ENCODE measurements at places on chromosomes 3 and 15.
A peak's percentile ranks its signal among the peaks of the same experiment; 100 is the strongest.

- DNase-seq, result no peak
Observed at GRCh38 chr3:133361435-133361834, 38.4 kb upstream of the BFSP2 start.

GRCh38 chr3:178707311-178708031 lies 171.2 kb downstream of the KCNMB2 start:
- no peak for DNase-seq

GRCh38 chr15:57236561-57237300 lies 139.6 kb upstream of the CGNL1 start:
- no peak for DNase-seq

DNA sequence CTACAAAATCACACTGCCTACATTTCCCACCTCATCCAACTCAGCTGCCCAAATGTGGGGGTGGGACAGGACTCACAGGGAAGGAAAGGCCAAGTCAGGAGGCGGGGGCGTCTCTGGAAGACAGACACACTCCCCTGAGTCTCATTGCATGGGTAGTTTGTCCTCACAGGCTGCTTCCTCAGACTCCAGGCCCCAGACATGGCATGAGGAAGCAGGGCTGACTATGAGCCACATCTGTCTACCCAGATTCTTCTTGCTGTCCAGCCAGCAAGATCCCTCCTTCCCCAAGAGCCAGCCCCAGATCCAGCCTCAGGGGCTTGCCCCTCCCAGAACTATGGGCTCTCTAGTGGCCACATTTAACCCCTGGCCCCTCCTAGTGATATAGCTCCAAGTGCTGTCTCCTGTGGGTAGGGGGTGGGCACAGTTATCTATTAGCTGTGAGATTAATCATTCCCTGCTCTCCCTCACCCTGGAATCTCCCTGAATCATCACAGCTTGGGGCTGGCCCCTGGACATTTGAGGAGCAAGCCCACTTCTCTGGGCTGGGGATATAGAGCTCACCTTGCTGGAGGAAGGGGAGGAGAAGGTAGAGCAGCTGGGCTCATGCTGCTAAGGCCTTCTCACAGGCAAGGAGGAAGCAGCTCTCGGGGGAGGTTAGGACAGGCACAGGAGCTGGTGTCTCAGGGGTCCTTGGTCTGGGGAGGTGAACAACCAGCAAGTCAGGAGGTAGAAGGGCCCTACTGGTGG lies 2.1 kb upstream of the CCDC33 start:
- DNase-seq, result no peak

DNA sequence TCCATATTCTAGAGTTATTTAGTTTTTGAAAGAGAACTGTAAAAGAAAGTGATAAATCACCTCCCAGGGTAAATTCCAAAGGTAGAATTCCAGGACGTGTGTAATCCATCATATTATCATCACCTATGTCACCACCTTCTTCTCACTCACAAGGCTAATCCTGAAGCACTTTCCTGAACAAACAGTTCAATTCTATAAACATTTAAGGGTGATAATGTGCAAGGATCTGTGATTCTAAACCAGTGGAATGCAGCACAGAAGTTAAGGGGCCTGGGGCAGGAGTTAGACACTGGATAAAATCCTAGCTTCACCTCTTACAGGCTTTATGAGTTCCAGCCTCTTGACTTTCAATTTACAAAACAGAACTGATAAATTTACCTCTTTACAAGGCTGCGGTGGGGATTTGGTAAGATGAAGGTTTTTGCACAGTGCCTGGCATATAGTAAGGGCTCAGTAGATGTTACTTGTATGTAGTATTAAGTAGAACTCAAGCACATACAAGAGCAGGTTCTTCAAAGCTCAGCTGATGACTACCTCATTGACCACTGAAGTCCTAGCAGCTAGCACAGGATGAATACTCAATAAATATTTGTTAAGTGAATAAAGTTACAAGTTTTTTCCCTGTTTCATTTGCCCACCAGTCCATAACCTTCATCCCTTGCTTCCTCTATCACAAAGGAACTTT lies 47.3 kb upstream of the CCDC80 start:
- DNase-seq, result peak; percentile 87

DNA sequence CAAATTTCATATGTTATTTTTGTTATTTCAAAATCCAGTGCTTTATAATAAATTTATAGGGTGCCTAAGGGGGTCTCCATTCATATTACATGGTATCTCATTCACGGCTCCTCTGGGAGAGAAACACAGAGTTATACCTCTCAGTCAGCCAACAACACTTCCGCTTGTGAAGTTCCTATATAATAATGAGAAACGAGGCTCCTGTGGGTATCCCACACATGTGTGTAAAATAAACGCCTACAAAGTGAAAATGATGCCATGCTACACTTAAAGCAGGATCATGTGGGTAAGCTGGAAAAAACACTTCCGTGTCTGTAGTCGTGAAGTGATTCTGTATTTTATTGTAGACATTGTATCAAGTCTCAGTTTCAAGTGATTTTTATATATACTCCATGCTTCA lies 218.8 kb upstream of the ICE2 start:
- no peak for DNase-seq

GRCh38 chr15:80549654-80550053 lies 145.5 kb upstream of the ABHD17C start:
- DNase-seq, result peak; percentile 74

DNA sequence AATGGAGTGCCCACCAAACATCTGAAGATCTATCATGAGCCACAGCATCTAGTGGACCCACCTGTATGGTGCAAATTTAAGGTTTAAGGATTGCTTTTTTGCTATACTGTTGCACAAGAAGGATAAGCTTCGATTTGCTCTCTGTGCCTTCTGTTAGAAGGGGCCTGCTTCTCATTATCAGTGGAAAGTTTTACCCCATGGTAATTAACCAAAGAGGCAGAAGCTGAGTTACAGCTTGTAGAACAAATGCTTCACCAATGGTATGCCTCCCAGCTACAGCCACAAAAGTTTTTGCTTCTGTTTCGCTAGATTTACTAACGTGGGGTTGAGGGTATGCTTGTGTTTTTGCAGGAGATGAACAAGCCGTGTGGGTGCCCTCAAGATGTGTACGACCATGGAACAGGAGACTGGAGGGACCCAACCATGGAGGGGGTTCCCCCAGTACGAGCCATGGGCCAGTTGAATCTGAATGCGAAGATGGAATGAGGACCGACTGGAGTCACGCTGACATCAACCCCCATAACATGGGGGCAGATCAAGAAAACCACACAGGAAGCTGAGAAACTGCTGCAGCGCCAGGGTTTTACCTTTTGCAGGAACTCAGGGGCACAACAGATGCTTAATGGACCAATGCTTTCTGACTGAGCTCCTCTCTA lies 43.5 kb downstream of the ACAD9 start:
- DNase-seq, result no peak

DNA sequence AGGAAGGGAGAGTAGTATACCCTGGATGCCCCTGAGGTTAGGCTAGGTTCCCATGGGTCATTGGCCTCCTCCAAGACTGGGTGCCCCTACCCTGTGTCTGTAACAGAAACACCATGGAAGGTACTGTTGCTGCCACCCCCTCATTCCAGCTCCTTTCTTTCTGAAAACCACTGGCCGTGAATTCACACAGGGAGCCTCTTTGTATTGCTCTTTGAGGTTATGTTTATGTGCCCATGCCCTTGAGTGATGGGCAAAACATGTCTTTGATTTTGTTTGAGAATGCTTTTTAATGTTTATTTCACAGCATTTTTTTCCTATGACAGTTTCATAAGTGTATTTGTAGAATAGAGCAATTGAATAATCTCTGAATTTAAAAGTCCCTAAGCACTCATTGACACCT lies 79.7 kb downstream of the RARB start:
- DNase-seq, result no peak

GRCh38 chr15:79066391-79067071 lies 24.0 kb downstream of the RASGRF1 start:
- no peak for DNase-seq

GRCh38 chr15:45199136-45199810 lies 11.5 kb upstream of the SHF start:
- no peak for DNase-seq

- DNase-seq, result no peak
Observed at GRCh38 chr15:98773616-98774015, 125.3 kb downstream of the IGF1R start.

DNA sequence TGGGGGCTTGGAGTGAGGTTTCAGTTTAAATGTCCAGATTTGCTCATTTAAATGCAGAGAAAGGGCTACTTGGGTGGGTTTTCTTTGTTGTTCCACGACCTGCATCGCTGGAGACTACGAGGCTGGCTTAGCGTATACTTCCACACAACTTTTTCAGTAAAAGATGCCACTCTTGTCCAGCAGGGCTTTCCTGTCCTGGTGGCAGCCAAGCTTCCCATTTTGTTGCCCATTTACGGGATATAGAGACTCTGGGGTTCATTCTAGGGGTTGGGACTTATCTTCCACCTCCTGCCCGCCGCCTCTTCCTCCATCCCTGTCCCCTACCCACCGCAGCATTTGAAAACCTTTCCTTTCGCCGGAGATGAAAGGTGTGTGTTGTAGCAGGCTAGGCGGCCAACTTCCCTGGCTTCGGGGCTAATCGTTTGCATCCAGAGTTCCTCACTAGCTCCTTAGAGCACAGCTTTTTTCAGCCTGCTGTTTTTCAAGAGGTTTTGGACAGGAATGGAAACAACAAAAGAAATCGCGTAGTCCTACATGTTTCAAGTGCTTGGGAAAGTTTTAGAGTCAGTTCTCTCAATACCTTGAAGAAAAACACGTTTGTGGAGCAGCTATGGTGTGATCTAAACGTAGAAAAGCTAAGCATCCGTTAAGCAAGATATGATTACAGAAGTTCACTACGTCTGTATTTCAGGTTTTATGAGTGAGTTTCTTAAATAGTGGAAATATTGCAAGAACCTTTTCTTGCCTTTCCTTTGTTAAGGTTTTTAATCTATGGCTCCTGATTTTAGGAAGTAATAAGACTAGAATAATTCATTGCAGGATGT lies 843 bp downstream of the CHRNA5 start:
- DNase-seq, result no peak

- DNase-seq, result no peak
Observed at GRCh38 chr3:187957165-187957581, 196.8 kb upstream of the LPP start.

GRCh38 chr3:112302150-112302830 lies 8.3 kb upstream of the SLC9C1 start:
- DNase-seq, result no peak

DNA sequence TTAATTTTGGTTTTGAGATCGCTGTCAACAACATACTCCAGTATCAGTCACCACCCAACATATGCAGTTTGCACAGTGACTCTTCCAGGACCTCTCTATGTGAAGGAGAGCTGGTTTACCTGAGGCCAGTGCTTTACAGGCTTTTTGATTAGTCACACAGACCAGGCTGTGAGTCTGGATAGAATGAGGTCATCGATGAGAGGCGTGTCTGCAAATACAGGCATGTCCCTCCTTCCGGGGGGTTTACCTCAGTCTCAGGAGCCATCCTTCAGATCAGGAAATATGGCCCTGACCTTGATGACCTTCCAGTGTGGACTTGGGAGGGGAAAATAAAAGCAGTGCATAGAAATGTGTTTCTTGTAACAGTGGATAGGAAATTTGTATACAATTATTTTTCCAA lies 46.9 kb downstream of the KBTBD12 start:
- no peak for DNase-seq

- DNase-seq, result no peak
Observed at GRCh38 chr3:71817262-71817661, 32.3 kb upstream of the PROK2 start.

- no peak for DNase-seq
Observed at GRCh38 chr15:58524247-58524646, 92.5 kb downstream of the LIPC start.

GRCh38 chr3:44424758-44425157 lies 52.7 kb downstream of the ZNF445 start:
- DNase-seq, result no peak
